Stimulated activated CD4-positive, alpha-beta T cell treated with anti-CD3 and anti-CD28 coated beads, Interleukin-4, amount 100 ng/mL, for 48 hours (primary cell): ENCODE measurements at places on chromosomes 4 and X.
A peak's percentile ranks its signal among the peaks of the same experiment; 100 is the strongest.

GRCh38 chr4:72319601-72320021, 249.4 kb downstream of the ADAMTS3 start:
- DNase-seq: no peak

DNA sequence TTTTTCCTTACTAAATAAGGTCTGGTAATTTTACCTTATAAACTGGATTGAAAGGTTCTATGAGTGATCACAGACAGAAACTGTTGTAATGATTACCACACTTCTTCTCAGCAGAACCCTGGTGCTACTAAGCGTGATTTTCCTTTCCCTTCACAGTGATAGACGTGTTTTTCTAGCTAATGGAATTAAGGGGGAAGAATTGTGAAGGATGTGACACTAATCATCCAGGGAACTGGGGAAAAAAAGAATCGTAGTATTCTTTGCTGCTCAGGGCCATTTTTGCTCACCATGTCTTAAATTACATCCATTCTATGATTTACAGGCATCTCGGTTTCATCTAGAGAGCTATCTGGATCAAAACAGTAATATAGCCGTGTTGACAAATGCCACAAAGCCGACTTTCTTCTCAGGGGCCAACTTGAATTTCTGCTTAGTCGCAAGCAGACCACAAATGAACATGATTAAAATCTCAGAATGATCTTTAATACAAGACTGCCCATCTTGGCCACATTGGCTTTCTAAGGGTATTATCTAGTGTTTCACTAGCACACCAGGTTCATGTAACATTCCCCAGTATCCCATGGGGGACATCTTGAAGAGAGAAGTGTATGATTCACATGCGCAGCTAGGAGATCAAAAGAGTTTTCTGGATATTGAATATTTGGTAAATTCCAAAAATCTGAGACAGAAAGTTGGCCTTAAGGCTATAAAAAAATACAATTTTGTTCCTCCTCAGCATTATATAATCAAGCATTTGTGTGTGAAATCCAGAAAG, 154.0 kb downstream of the UGT8 start:
- DNase-seq: no peak

DNA sequence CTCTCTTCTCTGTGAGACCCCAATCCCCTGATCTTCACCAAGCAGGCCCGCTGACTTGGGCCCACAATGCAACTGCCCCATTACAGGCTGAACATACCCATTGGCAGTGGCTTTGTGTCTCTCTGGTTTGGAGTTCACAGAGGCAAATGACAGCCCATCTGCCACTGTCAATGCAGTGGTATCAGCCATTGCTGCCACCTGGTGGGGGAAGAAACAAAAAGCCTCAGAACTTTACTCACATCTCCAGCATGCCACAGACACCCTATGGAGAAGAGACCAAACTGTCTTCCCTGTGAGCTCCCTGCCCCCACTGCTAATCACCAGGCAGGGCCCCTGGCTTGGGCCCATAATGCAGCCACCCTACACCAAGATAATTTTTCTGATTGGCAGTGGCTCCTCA, 729.3 kb upstream of the ACTRT1 start:
- no peak for DNase-seq

GRCh38 chr4:16192631-16193518, 33.4 kb downstream of the TAPT1 start:
- DNase-seq: no peak

DNA sequence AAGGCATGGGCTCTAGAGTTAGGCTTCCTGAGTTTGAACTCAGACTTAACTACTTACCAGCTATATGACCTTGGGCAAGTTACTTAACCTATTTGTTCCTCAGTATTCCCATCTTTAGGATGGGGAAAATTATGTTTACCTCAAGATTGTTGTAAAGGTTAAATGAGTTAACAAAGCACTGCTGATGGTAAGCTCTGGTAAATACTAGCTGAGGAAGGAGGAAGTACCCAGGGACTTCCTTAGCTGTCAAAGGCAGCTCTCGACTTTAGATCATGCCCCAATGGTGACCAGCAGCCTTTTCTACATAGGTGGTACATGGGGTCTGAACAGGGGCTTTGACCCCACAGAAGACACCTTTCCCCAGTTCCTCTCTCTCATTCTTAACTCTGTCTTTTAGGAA, 20.1 kb downstream of the ATP7A start:
- no peak for DNase-seq

DNA sequence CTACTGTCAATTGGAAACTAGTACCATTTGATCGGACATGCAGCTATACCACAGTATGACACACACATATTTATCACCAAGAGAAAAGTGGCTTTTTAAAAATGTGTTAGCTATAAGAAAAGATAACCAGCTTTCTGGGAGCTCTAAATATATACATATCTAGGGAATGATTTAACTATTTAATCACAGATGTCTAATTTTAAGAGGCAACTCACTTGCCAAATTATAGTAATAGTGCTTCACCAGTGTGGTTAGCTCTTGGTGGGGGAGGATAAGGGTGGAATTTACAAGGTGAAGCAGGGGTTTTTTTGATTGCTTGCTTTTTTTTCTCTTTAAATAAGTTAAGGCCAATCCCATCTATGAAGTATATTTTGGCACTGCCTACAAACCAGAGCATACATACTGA, 547.7 kb upstream of the DIPK2B start:
- no peak for DNase-seq

DNA sequence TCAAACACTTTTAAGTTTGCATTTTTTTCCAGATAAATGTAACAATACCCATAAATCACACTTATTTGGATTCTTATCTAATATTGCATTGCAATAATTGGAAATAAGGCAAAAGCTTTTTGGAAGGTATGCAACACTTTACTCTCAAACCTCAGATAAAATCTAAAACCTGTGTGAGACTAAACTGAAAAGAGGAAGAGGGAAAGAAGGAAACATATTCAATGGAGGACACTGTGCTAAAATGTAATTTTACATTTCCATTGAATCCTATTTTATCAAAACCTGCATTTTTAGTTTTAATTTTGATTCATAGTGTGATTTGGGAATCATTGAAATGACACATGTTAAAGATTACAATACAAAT, 99.4 kb downstream of the HPGD start:
- DNase-seq: no peak

DNA sequence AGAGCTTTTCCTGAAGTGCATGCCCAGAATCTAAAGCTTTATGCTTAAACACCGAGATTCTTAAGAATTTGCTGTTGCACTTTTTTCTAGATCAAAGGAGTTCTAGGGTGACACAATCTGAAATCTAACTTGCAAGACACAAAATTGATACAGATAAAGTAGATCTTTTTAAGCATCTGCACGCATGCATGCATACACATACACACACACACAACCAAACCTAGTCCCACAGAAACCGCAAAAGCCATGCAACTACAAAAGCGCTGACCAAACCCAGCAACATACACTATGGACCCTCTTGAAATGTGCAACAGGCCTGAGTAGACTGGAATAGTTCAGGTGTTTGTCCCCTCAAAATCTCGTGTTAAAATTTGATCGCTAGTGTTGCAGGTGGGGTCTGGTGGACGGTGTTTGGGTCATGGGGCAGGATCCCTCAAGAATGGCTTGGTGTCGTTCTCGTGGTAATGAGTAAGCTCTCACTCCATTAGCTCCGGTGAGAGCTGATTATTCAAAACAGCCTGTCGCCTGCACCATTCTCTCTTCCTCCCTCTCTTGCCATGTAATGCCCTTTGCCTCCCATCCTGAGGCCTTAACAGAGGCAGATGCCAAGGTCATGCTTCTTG, 52.7 kb downstream of the IRF2 start:
- no peak for DNase-seq

DNA sequence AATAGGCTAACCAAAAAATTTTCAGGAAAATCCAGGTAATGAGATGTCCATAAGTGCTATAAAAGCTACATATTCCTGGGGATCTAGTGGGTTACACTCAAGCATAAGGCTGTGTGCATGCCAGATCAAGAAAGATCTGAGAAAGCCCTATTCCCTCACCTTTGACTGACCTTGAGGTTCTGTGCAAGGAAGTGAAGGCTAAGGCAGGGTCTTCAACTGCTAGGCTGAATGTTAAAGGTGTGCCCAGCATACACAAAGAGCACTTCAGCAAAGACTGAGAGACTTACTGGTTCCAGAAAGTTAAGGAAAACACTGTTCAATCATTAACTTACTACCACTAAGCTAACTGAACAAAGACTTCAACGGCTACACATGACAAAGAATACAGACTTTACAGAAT, 269.7 kb downstream of the GPC3 start:
- no peak for DNase-seq

GRCh38 chr4:40070387-40070786, 13.7 kb downstream of the N4BP2 start:
- no peak for DNase-seq

- DNase-seq: no peak
Observed at GRCh38 chr4:55364691-55365344, 18.8 kb downstream of the SRD5A3 start.

GRCh38 chr4:141713771-141714445, 77.5 kb downstream of the IL15 start:
- DNase-seq: no peak

DNA sequence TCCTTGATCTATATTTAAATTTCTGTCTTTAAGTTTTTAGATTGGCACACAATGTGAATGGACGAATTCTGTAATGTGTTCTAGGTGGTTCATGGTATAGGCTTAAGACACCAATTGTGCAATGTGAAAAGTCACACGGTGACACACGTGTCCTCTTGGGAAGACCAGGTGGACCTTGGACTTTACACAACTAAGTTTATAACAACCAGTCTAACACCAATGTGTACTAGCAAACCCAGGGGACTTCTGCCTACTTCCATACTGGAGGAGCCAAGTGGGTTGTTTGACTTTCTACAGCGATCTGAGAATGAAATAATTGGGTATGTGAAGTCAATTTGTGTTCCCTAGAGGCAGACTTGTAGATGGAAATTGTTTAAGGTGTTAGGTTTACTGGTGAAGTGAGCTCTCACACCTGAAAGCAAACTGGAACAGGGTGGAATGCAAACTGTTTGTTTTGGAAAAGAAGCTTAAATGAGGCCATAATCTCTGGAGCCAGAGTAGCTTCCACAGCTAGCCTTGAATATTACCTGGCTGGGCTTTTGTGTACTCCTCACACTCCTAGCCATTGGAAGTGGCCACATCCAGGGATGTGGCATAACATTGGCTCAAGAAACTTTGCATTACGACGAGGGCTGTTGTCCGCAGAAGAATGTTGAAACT, 45.9 kb upstream of the WDR1 start:
- no peak for DNase-seq

- DNase-seq: no peak
Observed at GRCh38 chr4:150769845-150770244, 187.9 kb downstream of the MAB21L2 start.

DNA sequence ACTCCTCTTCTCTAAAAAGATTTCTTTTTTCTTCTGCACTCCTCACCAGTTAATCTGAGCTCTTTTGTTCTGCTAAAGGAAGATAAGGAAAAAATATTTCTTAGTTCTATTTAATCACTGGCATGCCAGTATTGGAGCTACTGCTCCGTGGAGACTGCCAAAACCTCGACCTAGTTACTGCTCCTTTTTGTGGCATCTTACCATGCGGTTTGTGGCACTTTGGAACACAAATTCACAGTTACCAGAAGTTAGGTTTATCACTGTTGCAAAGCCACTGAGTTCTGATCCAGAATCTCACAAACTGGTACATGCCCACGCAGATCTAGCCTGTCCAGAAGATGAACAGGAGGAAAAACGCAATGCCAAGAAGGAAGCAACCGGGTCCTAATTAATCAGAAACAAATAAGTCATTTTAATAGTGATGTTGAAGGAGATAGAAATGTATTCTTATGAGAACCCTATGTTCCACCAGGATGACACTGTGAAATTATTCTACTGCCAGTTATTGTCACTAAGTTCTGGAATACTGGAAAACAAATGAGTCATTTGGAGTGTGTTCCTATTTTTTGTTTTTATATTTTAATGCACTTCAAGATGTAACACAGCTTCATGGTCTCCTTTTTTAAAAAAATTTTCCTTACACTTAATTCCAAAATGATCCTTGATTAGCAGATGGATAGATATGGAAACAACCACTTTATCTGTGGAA, 106.7 kb upstream of the GK2 start:
- DNase-seq: no peak

GRCh38 chr4:168882650-168883233, 127.3 kb downstream of the CBR4 start:
- no peak for DNase-seq

DNA sequence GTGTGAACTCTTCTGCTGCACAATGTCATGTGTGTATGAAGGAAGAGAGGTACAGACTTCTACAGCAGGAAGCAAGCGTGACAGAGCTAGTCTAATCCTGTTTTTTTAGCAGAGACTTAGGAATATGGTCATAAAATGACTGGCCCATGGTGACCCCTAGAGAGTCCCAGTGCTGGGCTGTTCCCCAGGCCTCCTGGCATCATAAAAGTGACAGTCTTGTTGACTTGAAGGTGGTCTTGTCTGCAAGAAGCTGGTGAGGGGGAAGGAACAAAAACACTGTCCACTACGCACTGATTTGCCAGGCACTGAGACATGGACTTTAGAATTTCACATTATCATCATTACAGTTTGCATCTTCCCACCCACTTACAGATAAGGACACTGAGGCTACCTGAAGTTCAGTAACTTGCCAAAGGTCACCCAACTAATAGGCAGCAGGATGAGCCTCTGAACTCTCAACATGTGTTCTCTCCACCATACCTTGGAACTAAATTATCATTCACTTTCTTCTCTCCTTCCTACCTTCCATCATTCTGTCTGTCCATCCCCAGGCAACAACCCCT, 63.0 kb downstream of the HADH start:
- DNase-seq: no peak

DNA sequence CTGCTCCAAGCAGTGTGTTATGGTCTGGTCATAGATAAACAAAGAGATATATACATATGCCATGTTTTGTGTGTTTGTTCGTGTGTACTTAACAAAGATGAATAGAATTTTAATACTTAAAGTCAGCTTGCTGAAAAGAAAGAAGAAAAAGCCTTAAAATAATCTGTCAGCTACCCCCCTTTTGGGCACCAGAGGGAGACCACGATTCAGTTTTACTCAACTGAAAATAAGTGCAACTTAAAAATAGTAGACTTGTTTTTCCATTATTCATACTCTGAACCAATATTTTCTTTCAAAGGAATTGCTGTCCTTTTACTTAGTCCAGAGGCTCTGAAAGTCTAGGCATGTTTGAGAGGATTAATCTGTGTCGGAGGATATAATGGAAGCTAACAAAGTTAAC, 181.7 kb upstream of the AGTR2 start:
- no peak for DNase-seq

DNA sequence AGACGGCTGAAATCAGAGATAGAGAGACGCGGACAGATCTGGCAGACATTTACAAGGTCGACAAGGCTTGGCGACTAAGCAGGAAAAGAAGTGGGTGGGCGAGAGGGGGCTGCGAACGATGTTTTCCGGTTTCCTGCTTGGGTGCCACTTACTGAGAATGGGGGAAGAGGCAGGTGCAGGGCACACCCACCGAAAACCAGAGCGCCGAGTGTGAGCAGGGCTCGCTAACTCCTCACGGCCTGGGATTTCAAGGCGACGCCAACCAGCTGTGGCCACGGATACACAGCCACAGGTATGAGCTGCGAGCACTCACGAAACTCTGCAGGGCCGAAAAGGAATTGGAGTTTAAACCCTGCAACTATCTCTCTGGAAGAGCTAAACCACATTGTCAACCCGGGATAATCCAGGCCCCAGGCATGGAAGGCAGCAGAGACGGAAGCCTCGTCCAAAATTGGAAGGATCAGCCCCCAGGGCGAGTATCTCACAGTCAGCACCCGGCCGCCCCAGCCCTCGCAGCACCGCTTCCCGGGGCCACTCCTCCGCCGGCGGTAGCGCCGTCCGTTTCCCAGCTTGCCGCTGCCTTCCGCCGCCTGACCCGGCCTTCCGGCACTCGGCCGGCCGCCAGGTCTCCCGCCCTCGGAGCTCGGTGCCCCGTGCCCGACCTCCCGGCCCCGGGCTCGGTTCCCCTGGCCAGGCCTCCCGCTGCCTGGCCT, 778 bp downstream of the CASP3 start:
- DNase-seq: peak; percentile 19
